H1 (cell line): ENCODE measurements at places on chromosomes 1 and 21. TPM values are rescaled to one million over a fixed set of nuclear protein-coding genes. Genes with fewer than 3 reads are reported as not detected.

The SNX7 gene
- 20.7 and 23.8 TPM in 2 replicates for total RNA-seq

DNA sequence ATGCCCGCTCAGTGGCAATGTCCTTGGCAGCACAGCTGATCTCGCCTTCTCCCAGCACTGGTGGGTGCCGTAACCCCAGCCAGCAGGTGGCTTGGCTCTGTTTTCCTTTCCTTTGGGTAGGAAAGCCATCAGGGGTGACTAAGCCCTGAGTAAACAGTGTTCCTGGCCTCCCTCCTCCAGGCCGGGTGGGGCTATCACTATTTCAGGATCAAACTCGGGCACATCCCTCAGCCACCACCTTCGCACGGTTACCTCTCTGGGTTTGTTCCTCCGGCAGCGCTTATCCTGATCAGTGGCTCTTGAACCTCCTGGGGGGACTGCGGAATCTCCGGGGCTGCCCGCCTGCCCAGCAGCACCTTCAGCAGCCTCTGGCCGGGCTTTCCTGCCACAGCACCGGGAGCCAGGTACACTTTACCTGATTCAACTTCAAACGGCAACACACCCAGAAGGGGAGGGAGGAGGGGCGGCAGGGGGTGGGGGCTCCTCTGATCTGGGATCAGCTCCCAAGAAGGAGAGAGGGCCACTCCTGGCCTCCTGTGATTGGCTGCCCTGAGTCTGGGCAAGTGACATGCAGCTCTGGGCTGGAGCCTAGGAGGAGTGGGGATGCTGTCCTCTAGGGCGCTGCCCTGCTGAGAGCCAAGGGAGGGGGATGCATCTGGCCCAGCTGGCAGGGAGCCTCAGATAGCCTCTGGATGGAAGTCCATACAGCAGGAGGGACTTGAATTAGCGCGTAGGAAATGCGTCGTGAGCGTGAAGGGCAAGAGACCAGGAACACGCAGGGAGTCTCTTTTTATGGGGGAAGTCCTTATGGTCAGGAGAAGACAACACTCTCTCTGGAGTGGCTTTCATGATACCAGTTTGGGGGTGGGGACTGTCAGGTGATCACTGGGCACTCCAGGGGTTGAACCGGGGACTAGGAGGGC is at the start of gene ASCL5:
Gene ASCL5 (minus strand): TSS at position 353 of the 923 bp plus-strand sequence. CDS start 11,812 bp downstream, outside the sequence.
- peak; percentile 67 for DNase-seq

DNA sequence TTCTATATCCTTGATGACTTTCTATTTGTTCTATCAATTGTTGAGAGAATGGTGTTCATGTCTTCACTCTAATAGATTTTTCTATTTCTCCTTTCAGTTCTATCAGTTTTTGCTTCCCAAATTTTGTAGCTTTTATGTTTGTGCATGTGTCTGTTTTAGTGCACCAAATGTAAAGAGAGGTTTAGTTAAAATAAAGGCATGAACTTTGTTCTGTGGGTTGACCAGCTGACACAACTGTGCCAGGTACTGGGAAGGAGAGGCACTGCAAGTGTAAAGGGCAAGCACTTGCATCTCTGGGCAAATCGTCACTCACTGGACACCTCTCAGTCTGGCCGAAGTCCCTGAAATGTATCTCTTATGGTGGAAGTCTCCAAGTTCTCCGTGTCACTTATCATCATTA is 38.6 kb upstream of the ABCD3 start:
- no peak for DNase-seq

DNA sequence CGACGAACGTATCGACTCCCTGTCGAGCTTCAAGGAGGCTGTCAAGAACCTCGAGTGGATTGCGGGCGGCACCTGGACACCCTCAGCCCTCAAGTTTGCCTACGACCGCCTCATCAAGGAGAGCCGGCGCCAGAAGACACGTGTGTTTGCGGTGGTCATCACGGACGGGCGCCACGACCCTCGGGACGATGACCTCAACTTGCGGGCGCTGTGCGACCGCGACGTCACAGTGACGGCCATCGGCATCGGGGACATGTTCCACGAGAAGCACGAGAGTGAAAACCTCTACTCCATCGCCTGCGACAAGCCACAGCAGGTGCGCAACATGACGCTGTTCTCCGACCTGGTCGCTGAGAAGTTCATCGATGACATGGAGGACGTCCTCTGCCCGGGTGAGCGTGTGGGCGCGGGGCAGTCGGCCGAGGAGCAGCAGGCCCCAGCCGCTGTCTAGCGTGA is 28.0 kb downstream of the COL6A2 start:
- no peak for DNase-seq

The ZNF683 gene
- not detected in 2 replicates for total RNA-seq
